ENCODE measurements at places on chromosomes 13 and 19.

DNA sequence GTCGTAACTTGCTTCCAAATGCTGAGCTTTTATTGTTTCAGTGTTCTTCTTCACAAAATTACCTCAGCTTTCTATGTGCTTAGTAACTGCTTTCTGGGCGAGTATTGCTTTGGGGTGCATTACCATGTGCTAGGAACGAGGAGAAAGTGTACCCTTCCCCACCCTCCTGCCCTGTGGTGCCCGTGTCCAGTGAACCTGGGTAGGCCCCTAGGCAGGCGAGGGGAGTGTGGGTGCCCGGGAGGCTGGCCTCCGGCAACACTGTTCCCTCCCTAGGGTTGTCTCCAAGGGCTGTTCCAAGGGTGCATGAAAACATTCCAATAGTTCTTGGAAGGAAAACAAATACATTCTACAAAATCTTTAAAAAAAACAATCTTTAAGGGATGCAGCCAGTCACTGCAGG is 216.5 kb upstream of the SOX1 start:
- DNase-seq = no peak

DNA sequence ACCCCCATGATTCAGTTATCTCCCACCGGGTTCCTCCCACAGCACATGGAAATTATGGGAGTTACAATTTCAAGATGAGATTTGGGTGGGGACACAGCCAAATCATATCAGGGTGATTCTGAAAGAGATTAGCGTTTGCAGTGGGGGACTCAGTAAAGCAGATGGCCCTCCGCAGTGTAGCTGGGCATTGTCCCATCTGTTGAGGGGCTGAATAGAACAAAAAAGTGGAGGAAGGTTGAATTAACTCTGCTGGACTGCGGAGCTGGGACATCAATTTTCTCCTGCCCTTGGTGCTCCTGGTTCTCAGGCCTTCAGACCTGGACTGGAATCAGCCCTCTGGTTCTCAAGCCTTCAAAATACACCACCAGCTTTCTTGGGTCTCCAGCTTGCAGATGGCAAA is 55.2 kb upstream of the CACNA1A start:
- no peak for DNase-seq

- no peak for DNase-seq
These were observed 752 bp downstream of the PDCD5 start for GRCh38 chr19:32581705-32582179.

DNA sequence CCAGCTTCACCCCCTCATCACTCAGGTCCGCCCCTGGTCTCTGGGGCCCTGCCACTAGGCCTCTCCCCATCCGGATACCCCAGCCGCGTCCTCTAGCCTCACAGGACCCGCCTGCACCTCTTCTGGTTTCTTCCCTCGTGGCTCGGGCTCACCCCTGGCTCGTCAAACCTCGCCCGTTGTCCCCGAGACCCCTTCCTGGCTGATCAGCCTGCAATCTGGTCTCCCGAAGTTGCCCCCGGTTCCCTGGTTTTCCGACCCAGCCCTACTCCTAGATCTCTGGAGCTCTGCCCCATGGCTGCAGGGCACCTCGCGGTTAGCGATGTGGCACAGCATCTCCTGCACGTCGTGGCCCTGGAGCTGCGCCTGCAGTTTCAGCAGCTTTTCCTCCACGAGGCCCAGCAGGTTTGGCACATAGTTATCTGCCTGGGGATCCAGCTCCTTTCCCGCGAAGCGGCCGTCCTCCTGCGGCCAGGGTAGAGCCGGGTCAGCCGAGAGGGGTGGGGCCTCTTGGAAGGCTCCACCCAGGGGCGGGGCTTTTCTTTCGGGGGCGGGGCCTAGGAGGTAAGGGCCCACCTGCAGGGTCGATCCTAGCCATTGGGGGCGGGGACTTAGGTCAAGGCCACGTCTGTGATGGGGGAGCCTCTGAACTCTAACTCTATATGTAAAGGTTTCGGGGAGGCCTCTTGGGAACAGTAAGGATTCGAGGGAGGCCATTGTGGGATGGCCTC is 2.4 kb upstream of the RGL3 start:
- no peak for DNase-seq

GRCh38 chr19:46606019-46606418 is 4.9 kb downstream of the CALM3 start:
- peak; percentile 9 for DNase-seq

DNA sequence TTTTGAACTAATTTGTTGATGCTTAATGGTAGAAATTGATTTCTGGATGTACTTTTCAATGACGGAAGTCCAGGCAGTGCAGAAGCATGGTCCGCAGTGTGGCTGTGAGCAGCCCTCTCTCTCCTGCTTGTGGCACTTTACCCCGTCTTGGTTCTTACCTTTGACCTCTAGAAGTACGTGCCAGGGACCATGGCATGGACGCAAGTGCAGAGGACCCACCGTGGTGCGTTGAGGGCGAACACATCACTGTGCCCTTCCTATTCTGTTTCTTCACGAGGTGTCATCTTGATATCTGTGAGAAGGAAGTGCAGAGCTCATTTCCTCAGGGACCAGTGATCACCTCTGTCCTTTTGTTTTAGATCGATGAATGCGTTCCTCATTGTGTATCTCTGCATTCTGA is 135.2 kb downstream of the ATP11A start:
- no peak for DNase-seq

GRCh38 chr19:8404391-8405151 is 8.5 kb upstream of the MARCHF2 start:
- DNase-seq = no peak

- DNase-seq = no peak
These were observed 72.8 kb downstream of the COL4A2 start for GRCh38 chr13:110379905-110380341.
